ENCODE measurements at places on chromosomes 6 and 20.

- DNase-seq: no peak
Measured at GRCh38 chr6:143691900-143692636, 14.3 kb downstream of the PHACTR2 start.

DNA sequence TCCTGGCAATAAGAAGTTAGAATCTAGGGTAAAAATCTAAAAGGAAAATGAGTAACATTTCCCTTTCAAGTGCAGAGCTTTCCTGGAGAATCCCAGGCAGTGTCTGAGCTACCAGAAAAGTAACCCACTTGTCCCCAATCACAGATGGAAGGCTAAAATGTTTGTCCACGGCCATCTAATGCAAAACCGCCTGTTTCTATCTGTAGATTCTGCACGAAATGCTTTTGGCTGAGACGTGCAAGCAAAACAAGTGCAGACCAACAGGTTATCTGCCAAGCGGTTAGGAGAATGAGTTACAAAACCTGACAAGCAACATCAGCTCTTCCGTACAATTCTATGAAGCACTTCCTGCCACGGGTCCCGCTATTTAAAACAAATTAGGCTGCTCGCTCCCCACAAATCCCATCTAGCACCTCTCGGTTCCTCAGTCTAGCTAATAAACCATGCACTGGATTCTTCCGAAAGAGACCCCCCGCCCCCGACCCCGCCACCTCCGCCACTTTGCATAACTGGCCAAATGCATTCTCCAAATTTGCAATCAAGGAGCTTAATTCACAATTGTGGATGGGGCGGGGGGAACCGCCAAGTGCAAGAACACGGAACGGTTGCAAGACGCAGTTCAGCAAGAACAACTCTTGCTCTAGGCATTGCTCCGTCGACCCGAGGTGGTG is 1.4 kb downstream of the ELOVL5 start:
- no peak for DNase-seq

- no peak for DNase-seq
Measured at GRCh38 chr6:82761674-82762345, 303.8 kb downstream of the UBE3D start.

- DNase-seq: no peak
Measured at GRCh38 chr6:146931214-146931613, 273.0 kb upstream of the STXBP5 start.

GRCh38 chr6:111769365-111770152 is 103.7 kb downstream of the FYN start:
- no peak for DNase-seq

GRCh38 chr6:106117579-106117978 is 31.4 kb downstream of the PRDM1 start:
- peak; percentile 64 for DNase-seq

DNA sequence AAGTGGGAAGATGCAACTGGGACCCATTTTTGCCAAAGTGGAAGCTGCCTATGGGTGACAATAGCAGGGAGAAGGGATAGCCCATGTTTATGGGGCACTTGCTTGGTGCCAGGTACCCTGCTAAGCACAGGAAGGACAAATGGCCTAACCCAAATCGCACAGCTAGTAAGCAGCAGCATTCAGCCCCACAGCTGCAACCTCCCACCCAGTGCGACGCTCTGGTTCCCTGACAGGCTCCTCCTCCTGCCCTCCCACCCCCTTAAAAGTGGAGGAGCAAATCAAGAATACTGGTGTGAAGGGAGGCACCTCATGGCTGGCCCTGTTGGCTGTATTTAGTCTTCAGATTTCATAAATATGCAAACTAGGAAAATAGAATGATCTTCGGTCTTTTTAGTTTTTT is 76.2 kb downstream of the RIN2 start:
- no peak for DNase-seq

DNA sequence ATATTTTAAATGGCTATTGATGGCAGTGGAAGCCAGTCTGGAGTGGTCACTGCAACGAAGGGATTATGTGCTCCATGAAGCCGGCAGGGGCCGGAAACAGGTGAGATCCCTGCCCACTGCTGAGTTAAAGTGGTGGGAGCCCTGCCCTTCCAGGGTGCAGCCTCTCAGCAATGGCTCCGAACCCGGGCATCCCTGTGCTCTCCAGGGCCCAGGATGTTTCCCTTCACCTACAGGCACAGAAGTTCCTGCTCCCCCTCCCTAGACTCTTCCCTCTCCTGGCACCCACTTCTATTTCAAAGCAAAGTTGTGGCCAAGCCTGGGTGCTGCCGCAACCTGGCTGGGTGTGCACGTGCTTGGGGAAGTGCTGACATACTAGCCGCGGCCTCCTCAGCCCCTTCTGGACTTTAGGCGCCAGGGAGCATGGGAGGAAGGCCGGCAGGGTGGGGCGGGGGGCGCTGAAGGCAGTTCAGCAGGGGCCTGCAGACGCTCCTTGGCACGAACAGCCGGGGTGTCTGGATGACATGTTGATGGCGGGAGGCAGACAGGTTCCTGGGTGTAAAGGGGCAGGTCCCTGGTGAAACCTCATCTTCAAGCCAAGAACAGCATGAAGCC is 452.3 kb downstream of the HTR1B start:
- no peak for DNase-seq

DNA sequence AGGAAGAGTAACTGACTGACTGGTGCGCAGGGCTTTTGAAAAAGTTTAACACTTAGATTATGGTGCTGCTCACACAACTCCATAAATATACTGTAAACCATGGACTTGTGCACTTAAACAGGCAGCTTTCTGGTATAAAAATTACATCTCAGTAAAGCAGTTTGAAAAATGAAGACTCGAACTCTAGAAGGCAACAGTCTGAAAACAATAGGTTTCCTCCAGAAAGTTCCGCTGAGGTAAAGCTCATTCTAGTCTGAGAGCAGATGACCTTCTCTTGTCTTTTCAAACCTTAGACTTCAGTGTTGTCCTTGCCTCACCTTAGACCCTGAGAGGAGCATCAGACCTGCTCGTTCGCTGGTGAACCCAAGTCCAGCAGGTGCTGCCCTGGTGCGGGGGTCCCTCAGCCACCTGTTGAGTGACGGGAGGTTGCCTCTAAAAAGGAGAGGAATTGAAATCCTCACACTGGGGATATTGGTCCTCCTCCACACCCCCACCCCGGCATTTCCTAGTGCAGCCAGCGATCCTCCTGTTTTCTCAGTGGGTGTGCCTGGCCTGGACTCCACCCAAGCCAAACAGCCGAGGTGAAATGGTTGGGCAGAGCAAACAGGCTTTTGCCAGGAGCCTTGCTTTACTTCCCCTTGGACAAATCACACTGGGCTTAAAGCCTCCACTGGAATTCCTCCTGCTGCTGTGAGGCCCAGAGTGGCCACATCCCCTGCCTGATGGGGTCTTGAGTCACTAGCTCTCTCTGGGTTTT is 14.7 kb upstream of the PYGB start:
- no peak for DNase-seq

GRCh38 chr20:3577366-3577765 is 85.8 kb downstream of the GFRA4 start:
- no peak for DNase-seq

GRCh38 chr6:19738010-19738409 is 99.2 kb upstream of the ID4 start:
- DNase-seq: no peak

- no peak for DNase-seq
Measured at GRCh38 chr6:139429580-139430145, 55.2 kb upstream of the CITED2 start.

DNA sequence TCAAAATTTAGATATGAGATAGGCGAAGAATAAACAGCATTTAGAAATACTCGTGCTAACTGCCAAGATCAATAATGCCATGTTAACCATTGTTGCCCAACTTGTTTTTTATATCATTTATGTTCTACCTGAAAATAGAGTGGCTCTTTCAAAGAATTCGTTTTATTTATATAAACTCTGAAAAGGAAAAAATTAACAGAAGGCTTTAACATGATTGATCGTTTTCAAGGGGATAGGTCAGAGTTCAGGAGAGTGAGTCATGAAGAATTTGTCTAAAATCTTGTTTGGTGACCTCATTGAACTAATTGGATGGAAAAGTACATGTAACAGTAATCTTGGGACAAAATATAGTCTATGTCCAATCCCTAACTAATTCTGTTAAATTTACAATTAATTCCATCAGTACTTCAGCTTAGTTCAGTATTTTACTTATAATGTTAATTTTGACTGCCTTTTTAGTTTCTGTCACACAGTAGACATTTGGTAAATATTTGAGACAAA is 11.1 kb upstream of the ELOVL2 start:
- DNase-seq: no peak

DNA sequence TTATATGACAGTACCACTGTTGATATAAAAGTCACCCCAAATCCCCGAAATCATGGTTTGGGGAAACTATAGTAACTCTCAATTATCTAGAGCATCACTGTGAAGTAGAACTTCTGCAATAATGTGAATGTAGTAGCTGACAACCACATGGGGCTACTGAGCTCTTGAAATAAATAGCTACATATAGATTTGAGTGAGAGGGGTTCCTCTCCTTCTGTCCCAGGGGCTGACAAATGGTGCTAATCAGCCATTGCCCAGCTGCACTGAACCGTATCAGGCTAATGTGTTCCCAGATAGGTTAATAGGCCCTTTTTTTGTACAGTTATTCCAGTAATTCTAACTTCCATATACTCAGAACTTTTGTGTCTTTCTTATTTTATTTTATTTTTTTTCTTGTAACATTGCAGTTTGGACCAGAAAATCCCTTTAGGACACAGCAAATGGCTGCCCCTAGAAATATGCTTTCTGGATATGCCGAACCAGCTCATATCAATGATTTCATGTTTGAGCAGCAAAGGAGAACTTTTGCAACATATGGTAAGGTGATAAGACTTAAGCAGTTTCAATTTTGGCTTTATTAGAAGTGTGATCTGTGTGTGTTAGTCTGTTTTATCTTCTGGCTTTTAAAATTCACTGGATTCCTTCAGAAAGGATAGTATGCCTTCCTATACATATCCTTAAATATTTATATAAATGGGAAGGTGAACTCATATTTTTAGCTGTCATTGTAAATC is 21.1 kb downstream of the CDC40 start:
- DNase-seq: no peak

GRCh38 chr6:42390228-42390934 is 61.3 kb downstream of the TRERF1 start:
- peak; percentile 66 for DNase-seq

DNA sequence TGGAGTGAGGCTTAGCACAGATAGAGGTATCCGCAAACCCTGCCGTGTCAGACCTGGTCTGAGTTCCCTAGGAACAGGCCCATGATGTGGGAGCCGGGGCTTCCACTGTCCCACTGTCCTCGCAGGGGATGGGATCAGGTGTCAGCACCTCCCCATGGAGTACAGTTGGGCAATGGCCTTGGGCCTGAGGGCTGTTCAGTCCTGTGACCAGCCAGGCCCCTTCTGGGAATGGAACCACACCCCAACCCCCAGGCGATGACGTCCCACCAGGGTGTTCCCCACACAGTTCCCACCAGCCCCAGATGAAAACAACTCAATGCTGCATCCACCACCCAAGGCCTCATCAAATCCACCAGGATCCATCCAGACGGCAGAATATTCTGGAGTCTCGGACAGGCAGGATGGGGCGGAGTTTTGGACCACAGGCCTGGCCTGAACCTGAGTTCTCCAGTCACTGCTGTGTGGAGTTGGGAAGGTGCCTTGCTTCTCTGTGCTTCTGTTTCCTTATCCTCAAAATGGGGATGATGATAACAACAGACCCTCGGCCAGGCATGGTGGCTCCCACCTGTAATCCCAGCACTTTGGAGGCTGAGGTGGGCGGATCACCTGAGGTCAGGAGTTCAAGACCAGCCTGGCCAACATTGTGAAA is 62.2 kb downstream of the UBE2V1 start:
- DNase-seq: no peak

Measured in activated naive CD8-positive, alpha-beta T cell treated with anti-CD3 and anti-CD28 coated beads, Interleukin-2, amount 50 U/mL, for 24 hours (primary cell).